ENCODE measurements at places on chromosomes 2 and 18.
A peak's percentile ranks its signal among the peaks of the same experiment; 100 is the strongest.

DNA sequence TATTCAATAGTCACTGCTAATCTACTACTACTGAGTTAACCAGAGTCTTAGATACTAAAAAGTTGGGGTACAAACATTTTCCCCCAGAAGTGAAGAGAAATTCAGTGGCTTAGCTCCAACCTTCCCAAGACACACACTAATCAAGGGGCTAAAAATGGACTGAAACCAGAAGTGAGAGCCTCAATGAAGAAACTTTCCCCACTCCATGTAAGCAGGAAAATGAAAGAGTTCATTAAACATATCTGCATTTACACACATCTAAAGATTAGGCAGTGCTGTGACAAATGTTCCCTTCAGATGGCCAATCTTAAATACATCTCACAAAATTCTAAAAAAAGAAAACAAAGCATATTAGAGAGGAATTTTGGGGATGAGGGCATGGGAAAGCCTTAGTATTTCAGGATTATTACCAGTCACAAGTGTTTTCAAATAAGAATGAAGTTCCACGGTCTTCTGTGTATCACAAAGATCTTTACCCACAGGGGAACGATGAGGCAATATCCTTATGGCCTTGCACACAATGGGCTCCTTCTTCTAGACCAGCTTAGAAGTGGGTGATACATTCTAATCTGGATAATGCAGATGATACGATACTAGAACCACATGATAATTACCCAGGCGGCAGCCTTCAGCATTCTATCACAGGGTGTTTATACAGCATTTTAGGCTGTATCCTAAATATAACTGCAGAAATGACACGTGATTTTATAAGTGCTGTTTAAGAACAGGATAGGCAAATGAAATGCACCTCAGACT, 17.1 kb downstream of the ANKRD44 start:
- no peak for DNase-seq

DNA sequence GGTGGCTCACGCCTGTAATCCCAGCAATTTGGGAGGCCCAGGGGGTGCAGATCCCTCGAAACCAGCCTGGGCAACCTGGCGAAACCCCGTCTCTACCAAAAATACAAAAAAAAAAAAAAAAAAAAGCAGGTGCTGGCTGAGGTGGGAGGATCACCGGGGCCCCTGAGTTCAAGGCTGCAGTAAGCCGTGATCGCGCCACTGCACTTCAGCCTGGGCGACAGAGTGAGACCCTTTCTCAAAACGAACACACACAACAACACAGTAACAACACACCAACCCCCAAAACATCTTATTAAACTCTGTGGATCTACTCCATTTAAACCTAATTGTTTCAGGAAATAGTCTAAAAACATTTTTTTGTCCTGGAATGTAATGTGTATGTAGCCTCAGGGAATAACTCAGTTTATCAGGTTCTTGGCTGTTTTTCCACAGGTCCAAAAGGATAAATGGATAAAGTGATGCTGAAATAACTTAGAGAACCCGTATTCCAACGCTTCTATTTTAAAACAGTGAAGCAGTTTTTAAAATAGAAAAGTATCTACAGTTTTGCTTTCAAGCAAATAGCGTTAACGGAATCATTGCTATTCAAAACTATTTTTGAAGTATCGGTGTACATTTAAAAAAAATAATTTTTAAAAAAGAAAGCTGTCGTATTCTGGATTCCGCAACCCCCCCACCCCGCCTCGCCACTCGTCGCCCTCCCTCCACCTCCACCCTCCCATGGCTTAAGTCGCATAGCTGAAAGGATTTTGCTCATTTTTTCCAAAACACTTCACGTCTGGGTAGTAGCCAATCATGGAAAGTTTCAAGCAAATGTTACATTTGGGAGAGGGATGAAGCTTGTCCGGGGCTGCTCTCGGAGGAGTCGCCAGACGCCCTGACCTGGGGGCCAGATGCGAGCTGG, 895 bp upstream of the GLS start:
- DNase-seq, result no peak

DNA sequence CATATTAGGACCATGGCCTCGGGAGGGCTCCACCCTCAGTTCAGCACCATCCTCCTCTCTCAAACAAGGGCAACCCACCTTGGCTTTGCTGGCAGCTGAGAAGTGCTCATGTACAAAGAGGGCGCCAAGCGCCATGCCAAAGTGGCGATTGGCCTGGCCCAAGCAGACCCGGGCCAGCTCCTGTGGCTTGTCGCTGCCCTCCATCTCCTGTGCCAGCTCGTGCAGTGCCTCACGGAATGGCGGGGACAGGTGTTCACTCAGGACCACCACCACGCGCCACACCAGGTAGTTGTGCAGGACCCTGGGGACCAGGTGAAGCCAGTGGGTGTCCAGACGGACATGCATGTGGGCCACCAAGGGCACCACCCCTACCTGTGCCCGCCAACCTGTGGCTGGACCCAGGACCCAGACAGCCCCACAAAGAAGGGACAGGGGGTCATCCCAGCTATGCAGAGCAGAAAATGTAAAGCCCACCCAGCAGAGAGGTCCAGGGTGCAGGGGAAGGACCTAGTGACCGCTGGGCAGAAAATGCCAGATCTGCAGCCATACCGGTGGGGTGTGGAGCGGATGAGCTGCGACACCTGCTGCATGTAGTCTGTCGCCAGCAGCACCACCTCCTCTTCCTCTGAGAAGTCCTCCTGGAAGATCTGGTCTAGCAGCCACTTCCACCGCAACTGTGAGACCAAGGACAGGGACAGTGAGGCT, 3.6 kb downstream of the ECEL1 start:
- no peak for DNase-seq

DNA sequence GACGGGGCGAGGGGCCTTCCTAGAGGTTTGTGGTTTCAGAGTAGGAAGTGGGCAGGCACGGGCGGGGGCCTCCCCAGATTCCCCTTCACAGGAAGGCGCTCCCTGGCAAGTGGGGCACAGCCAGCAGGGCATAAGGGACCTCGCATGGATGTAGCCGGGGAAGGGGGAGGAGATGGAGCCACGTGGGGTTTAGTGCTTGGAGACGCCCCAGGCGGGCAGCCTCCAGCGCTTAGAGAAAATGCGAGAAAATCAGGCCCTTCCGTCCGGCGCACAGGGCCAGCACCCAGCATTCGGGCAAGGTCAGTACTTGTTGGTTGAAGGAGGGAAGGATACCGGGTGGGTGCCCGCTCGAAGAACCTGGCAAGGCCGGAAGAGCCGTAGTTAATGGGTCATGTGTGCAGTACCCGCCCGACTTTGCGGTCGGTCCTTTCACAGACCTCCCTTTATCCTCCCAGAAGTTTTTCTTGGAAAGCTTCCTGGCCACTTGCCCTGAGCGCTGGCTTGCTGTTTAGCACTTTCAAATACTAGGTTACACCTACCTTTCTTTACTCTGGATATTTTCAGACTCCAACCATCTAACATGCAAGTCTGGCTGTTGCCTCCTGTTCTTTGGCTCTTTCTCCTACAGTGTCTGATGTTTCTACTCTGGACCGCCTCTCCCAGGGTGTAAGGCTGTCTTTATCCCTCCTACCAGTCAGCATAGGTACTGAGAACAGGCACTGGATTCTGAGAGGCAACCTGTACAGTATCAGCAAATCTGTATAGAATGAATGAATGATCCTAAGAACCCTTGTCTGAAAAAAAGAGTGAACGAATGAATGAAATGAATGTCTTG, 78.1 kb downstream of the CIB4 start:
- no peak for DNase-seq

DNA sequence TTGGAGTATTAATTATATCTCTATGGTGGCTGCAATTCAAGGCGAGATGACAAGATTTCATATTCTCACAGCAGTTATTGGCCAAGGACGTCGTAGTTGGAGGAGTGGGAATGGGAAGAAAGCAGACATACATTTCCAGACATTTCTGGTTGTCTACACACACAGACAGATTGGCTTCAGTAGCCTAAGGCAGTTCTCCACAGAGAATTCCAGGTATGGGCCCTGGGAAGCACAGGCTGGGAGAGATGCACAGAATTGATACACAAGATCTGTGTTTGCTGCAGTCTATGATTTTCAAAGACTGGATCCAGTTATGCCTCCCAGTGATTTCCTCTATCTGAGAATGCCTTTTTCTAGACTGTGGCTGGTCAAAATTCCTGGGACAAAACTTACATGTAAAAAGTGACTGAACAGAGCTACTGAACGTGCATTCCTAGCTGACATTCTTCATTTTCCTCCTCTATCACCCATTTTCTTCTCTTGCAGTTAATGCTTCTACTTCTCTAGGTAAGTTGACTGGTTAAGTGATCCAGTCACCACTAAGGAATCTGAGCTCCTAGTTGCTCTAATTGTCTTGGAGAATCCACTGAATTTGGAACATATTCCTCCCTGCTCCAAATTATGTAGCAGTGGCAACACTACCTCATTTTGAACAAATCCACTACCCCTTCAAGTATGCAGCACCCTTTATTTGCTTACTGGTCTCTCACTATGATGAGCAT, 386.7 kb upstream of the CDH7 start:
- no peak for DNase-seq

- DNase-seq, result no peak
These were observed 151.3 kb downstream of the NEDD4L start for GRCh38 chr18:58195278-58195765.

DNA sequence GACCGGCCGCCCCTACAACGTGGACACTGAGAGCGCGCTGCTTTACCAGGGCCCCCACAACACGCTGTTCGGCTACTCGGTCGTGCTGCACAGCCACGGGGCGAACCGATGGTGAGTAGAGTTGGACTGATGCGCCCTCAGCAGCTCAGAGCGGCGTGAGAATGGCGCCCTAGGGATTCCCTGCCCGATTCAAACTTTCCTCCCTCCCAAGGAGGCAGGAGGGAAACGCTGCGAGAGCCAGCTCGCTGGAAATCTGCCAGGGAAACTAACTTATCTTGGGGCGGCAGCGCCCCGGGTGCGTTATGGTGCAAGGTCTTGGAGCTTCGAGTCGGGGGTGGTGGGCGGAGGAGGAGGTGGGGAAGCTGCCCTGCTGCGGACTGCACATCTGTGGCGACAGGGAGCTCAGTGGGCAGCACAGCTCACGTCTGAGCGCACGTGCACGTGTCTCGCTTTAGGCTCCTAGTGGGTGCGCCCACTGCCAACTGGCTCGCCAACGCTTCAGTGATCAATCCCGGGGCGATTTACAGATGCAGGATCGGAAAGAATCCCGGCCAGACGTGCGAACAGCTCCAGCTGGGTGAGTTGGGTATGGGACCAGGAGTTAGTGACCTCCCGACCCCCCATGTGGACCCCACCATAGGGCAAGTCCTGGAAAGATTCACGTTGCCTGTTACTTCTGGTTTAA, 697 bp downstream of the ITGA4 start:
- peak; percentile 35 for DNase-seq

GRCh38 chr2:106028192-106028591, 165.9 kb downstream of the UXS1 start:
- no peak for DNase-seq

DNA sequence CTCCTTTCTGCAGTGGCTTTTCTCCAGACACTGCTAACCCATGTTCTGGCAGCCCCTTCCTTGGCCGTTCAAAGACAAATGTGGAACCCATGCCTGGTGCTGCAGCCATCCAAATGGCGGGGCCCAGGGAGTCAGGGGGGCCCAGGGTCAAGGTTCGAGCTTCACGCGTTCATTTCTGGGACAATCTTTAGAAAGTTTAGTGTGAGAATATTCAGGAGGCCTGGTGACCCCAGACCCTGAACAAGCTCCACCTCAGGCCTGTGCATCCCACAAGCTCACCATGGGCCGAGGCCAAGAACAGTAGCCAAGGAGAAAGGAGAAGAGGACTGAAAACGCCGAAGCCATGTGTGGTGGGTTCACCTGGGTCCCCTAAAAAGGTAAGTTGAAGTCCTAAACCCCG, 54.4 kb downstream of the ANKMY1 start:
- DNase-seq, result no peak

DNA sequence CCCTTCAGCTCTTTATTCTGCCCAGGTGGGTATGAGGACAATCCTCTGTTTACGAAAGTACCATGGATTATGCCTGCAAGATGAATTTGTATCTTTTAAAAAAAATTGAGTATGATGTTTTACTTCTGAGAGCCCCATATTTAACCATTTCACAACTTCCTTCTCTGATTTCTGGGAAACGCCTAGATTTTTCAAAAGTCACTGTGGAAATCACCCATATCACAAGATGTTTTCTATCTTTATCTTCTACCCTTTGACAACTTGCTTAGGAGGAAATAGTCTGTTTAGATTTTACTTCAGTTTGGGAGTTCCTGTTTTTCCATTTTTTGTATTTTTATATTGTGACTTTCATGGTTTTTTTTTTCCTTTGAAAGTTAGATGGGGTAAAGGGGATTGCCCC, 53.0 kb downstream of the ICOS start:
- DNase-seq, result no peak

- no peak for DNase-seq
These were observed 195.9 kb downstream of the RTP5 start for GRCh38 chr2:242065426-242065825.

DNA sequence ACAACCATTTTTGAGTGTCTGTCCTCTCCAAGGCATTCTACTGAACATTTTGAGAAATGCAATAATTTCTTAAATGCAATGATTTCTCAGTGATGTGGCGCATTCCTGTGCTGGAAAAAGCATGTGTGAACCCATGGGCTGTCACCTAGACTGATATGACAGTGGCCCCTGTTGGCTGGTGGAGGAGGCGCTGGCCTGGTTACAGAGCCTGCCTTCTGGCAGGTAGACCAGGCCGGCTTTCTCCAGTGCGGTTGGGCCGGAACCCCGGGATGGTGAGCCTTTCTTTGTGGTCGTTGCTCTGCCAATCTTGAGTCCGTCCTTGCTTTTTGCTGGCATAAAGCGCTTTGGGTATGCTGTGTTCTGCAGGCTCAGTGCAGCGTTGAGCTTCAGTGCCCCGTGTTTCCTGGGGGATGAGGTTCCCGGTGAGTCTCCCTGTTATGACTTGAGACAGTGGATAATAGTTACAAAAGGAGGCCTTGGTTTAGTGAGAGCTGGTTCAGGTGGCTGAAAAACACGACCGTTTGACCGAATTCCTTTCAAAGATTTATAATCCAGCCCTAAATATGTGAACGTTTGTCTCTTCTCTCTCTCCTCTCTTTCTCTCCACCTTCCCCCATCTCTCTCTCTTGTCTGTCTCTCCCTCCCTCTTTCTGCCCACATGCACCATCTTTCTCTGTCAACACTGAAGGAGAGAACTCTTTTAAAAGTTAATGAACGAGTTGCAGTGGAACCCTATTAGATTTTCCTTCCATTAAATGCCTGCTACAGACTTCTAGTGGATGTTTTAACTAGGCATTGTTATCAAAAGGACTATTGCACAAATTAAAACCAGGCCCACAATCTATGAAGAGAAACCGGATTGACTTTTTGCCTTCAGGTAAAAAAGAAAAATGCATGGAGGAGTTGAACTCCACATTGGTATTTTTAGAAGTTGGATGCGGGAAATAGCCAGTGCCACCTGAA, 34.0 kb downstream of the TSHZ1 start:
- no peak for DNase-seq

GRCh38 chr2:3180082-3180908, 197.3 kb downstream of the EIPR1 start:
- no peak for DNase-seq

- no peak for DNase-seq
These were observed 40.5 kb upstream of the BMP10 start for GRCh38 chr2:68911709-68912108.

GRCh38 chr18:75063196-75063595, 145.7 kb downstream of the PTGR3 start:
- DNase-seq, result no peak
